ENCODE measurements at places on chromosomes 11 and 22. TPM values are rescaled to one million over a fixed set of nuclear protein-coding genes. Genes with fewer than 3 reads are reported as not detected.

DNA sequence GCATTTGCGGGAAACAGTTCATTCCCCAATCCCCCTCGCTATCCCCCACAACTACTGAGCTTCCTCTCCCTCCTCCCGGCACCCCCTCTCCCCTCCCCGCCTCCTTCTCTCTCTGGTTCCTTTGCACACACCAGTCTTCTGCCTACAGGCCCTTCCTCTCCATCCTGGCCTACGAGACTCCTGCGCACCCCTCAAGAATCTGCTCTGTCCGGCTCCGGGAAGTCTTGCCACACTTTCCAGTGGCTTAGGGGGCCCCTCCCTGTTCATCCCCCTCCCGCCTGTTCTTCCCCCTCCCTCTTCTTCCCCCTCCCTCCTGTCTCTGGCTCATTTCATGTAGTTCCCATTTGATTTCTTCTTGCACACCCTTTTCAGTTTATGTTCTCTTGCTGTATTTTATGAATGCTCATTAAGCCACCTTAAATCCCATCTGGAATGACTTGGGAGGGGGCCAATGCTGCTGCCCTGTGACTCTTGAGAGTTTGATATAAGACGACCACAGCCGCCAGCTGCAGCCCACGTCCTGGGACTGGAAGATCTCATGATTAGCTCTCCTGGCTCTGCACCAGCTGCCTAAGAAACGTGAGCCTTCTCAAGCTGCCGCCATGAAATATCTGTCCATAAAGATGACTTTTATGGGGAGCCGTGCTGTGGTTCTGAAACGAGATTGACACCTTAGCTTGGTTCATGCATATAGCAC lies 50.9 kb downstream of the RPS6KA4 start:
- H3K27ac ChIP-seq: no peak overlapping the region
- no peaks in the 10 kb centered on the region for H3K36me3 ChIP-seq

- no peaks in the 10 kb centered on the region for H3K36me3 ChIP-seq
- peak overlapping the region; percentile 83 for H3K4me3 ChIP-seq
- H3K27ac ChIP-seq: peak overlapping the region; percentile 91
- no peak for DNase-seq
- H3K4me1 ChIP-seq: peaks cover 84% of the 10 kb centered on the region
- H3K27me3 ChIP-seq: no peaks in the 10 kb centered on the region
Measured at GRCh38 chr22:30305906-30306626, 16.8 kb upstream of the CASTOR1 start.

DNA sequence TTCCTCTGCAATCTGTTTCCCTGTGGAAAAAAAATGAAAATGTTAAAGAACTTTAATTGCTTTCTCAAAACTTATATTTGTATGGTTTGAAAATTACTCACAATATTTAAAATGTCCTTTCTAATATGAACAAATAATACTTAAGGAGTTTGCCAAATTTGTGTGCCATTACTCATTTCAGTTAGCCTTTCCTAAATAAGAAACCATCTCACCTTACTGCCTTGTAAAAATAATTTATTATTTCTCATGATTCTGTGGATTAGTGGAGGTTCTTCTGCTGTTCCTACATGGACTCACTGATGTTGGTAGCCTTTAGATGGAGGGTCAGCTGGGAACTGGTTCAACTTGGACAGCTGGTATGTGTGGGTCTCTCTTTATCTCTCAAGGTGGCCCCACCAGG lies 428.6 kb downstream of the CNTN5 start:
- H3K27me3 ChIP-seq: no peaks in the 10 kb centered on the region
- H3K4me1 ChIP-seq: no peaks in the 10 kb centered on the region
- H3K36me3 ChIP-seq: no peaks in the 10 kb centered on the region
- no peak overlapping the region for H3K27ac ChIP-seq

- H3K27ac ChIP-seq: no peak overlapping the region
- no peaks in the 10 kb centered on the region for H3K4me1 ChIP-seq
- DNase-seq: no peak
- H3K36me3 ChIP-seq: no peaks in the 10 kb centered on the region
Measured at GRCh38 chr11:115476463-115477286, 27.5 kb downstream of the CADM1 start.

GRCh38 chr11:71193431-71193830 lies 58.9 kb downstream of the SHANK2 start:
- H3K4me1 ChIP-seq: no peaks in the 10 kb centered on the region
- no peak overlapping the region for H3K4me3 ChIP-seq
- no peak overlapping the region for H3K27ac ChIP-seq
- H3K27me3 ChIP-seq: no peaks in the 10 kb centered on the region
- peak; percentile 51 for DNase-seq

DNA sequence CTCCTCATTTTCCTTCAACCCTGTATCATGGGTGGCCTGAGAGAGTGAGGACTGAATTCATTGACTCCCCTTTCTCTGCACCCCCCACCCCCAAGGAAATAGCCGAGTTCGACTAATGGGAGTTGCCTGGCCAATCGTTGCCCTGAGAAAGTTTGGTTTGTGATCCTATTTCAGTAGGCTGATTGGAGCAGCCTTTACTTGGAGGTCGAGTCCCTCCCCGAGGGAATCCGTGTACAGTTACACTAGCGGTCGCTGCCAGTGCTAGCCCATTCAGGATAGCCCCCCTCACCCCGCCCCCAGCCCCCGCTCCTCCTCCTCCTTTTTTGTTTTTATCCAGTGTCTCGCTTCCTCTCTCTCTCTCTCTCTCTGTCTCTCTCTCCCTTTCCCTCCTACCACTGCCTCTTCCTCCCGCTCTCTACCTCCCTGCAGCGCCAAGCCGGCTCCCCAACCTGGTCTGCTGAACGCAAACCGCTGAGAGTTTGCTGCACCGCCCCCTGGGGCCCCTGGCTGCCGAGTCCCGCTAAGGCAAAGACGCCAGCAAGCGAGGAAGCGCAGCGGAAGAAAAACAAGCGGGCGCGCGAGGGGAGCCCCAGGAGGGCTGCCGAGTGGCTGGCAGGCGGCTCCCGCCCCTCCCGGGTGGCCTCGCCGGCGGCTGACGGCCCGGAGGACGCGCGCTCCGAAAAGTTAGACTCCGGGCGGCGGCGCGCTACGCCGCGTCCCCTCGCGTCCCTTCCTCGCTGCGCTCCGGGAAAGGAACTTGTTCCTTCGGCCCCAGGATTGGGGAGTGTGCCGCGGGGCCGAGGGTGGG lies at the start of gene GRAMD1B:
GRAMD1B (plus strand) TSS at position 357 of the 808 bp plus-strand sequence. CDS start 524 bp downstream, outside the sequence.
- peak; percentile 76 for DNase-seq
- peak within 1 kb of the TSS; percentile 81 for H3K27ac ChIP-seq

The PGA5 gene
- not detected for total RNA-seq

The PRR33 gene
- total RNA-seq: not detected

The CCDC89 gene
- 1.7 TPM for total RNA-seq

The LARGE2 gene
- total RNA-seq: 2.0 TPM

The TCIRG1 gene
- 380 TPM for total RNA-seq

Measured in natural killer cell treated with Interleukin-12 subunit alpha and Interleukin-12 subunit beta and Interleukin-15 and Interleukin-18, amount 100 ng/mL, for 72 hours (primary cell).